ENCODE measurements at places on chromosomes 13 and 19.

- no peak for DNase-seq
These were observed 268.8 kb downstream of the DLEU7 start for GRCh38 chr13:50574731-50575130.

DNA sequence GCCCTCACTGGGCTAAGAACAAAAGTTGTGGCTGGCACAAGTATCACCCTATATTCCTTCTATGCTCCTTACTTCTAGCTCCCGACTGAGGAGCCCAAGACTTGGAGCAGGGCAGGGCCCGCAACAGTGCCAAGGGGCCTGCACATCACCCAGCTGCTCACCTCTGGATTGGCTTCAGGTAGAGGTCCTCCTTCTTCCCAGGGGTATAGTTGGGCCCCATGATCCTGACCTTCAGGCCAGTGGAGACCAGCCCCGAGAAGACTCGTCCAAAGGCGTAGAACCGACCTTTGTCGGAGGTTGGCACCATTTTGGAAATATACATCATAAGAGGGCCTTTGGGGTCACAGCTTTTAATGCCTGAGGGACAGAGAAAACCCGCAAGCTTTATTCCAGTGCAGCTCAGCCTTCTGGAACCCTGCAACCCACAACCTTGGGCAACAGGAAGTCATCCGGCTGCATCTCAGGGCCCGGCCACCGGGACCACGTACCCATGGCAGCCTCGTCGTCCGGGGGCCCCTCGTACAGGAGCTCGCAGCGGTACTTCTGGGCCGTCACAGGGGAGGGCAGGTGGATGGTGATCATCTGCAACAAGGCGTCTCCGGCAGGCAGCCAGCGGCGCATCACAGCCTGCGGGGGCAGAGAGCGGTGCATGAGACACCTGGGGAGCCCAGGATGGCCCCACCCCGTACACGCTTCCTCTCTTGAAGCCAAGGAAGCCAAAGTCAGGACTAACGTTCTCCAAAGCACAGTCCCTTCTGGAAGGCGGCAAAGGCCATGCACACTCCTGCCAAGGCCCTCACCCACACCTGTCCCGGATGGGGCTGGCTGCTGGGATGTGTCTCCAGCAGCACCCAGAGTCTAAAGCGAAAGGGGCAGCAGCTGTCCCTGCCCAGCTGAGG lies 4.7 kb downstream of the EEF2 start:
- DNase-seq, result no peak

DNA sequence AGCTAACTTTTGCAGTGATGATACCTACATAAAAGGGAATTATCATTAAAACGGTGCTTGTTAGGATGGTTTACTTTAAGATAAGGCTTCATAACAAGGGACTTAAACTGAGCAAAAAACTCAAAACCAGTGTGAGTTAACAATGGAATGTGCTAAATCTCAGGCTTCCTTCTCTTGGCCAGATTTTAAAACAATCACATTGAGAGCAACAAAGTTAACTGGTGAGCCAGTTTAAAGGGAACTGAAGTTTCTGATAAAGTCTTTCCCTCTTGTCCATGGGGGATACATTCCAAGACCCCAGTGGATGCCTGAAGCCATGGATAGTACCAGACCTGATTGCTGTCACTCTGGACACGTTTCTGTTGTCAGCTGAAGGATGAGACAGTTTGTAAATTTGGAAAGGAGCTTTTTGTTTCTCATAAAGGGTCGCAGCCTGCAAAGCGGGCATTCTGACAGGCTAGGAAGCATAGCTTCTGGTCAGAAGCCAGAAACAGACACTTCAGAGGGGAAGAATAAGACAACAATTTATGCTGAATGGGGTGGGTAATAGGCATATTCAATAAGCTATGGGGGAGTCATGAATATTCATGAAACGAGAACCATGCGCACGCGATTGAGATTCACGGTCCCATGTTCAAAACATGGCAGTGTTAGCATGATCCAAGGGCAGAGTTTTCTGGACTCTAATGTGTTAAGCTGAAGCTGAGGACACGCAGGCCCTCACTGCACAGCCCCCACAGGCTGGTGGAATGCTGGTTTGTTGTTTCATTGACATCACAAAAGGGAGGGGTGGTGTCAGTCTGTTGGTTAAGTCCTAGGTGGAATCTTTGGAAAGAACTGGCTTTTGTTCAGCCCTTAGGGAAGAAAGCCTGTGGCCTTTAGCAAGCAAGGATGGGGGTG lies 150.6 kb upstream of the RNF113B start:
- no peak for DNase-seq

DNA sequence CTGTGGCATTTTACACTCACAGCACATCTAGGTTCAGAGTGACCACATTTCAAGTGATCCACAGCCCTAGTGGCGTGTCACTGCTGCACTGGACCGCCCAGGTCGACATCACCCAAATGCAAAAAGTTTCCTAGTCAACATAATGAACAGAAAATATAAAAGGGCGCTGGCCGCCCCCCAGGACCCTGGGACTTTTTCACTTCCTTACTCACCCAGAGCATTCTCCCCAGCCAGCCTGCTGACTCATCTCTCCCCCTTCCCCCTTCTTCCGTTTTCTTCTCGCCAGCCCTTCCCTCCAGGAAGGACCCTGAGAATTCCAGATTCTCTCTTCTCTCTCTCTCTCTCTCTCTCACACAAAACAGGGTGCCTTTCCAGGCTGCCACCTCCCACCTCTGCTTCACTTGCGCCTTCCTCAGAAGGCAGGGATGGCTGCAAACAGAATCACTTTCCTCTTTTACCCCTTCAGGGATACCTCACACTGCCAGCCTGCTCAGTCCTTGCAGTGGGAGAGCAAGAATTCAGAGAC lies 21.0 kb upstream of the GRWD1 start:
- no peak for DNase-seq

GRCh38 chr19:39030854-39031367 lies 1.4 kb downstream of the FBXO27 start:
- no peak for DNase-seq

GRCh38 chr13:27854606-27855005 lies 62.3 kb downstream of the GSX1 start:
- DNase-seq, result no peak

GRCh38 chr19:43586346-43586745 lies 9.6 kb downstream of the IRGQ start:
- DNase-seq, result no peak

- DNase-seq, result no peak
These were observed 240.2 kb downstream of the RGCC start for GRCh38 chr13:41697578-41697977.

- no peak for DNase-seq
These were observed 1261.9 kb downstream of the PCDH17 start for GRCh38 chr13:58893396-58893795.

DNA sequence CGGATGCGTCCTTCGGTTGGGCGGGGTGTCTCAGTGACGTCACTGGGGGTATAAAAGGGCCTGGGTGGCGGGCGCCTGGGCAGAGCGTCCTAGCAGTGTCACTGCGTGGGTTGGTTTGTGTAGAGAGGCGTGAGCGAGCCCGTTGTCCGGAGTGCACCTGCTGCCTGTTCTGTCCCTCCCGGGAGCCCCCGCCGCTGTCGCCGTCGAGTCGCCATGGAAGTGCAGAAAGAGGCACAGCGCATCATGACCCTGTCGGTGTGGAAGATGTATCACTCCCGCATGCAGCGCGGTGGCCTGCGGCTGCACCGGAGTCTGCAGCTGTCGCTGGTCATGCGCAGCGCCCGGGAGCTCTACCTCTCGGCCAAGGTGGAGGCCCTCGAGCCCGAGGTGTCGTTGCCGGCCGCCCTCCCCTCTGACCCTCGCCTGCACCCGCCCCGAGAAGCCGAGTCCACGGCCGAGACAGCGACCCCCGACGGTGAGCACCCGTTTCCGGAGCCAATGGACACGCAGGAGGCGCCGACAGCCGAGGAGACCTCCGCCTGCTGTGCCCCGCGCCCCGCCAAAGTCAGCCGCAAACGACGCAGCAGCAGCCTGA lies 2.9 kb downstream of the IER2 start:
- peak; percentile 93 for DNase-seq

DNA sequence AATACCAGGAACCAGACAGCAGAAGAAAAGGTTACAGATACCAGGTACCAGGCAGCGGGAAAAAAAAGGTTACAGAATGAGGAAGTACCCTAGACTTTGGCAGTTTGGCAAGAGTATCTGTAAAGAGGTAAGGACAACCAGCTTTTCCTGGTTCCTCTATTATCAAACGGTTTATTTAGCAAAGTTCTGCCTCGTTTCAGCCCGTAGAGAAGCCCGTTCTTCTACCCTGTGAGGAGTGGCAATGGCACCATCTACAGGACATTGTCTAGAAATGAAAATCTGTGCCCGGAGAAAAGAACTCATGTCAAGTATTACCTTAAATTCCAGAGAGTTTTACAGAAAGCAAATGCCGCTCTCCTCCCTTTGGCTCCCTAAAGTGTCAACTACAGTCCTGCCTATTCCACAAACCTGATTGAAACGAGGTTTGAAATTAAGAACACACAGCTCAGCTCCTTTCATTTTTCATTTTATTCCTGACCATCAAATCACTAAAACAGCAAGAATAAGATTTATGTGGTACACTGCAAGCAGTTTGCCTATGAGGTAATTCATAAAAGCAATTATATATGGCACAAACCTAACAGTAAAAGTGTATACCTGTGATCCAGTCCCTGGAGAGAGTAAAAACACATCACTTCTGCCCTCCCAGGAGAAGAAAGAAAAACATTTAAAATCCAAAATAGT lies 226.3 kb downstream of the SLC7A1 start:
- no peak for DNase-seq

DNA sequence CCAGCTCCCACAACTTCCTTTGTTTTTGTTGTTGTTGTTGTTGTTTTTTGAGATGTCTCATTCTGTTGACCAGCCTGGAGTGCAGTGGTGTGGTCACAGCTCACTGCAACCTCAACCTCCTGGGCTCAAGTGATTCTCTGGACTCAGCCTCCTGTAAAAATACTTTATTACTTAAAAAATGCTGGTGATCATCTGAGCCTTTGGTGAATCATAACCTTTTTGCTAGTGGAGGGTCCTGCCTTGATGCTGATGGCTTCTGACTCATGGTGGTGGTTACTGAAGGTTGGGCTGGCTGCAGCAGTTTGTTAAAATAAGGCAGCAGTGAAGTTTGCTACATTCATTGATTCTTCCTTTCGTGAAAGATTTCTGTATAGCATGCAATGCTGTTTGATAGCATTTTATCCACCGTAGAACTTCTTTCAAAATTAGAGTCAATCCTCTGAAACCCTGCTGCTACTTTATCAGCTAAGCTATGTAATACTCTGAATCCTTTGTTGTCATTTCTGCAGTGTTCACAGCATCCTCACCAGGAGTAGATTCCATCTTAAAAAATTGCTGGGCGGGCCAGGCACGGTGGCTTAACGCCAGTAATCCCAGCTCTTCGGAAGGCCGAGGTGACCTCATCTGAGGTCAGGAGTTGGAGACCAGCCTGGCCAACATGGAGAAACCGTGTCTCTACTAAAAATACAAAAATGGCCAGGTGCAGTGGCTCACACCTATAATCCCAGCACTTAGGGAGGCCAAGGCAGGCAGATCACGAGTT lies 18.0 kb downstream of the ARHGAP35 start:
- DNase-seq, result no peak

DNA sequence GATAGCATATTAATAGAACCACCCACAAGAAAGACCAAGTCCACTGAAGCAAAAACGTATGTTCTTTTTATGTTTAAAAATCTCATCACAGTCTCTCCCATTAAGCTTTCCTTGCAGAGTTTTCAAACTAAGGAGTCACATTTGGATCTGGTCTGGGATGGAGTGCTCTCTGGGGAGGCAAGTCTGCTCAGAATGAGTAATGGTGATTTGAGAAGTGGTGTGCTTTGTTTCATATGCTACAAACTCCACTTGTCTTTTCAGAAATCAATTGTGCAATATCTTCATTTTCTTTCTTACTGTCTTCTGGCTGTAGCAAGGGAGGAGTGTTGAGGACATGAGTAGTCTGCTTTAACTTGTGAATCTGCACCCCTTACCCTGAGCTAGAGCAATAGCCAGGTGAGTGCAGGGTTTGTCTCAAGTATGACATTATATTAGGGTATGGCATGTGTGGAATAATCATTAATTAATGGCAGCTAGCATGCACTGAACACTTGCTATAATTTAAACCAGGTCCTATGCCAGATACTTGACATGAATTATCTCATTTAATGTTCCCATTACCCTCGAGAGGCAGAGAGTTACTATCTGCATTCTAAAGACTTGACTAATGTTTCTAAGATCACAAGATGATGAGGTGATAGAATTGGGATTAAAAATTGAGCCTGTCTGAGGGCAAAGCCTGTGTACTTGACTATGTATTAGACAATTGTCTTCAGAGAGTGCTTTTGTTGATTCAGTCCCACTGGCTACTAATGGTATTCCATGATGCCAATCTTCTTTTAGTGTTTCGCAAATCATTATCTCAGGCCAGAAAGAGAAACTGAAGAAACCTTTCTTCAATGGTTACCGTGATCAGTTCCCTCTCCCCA lies 171.8 kb downstream of the GPC6 start:
- DNase-seq, result no peak

- DNase-seq, result no peak
These were observed 185.2 kb upstream of the IRS2 start for GRCh38 chr13:109971456-109972090.

GRCh38 chr13:49421391-49421790 lies 22.5 kb downstream of the CAB39L start:
- DNase-seq, result peak; percentile 5

- DNase-seq, result no peak
These were observed 88.9 kb downstream of the WDFY2 start for GRCh38 chr13:51673165-51673564.

- no peak for DNase-seq
These were observed 487.6 kb downstream of the COG6 start for GRCh38 chr13:40143106-40143505.
